ENCODE measurements at places on chromosomes 16 and 17. TPM values are rescaled to one million over a fixed set of nuclear protein-coding genes. Genes with fewer than 3 reads are reported as not detected.

The NHERF2 gene
- 23.4 TPM for total RNA-seq

The PRR11 gene
- 17.2 TPM for total RNA-seq

The PHKB gene
- total RNA-seq: 76.1 TPM

The MRC2 gene
- 52.7 TPM for total RNA-seq

The KRTAP2-2 gene
- not detected for total RNA-seq

The CDK12 gene
- total RNA-seq: 60.7 TPM

The SLFN11 gene
- total RNA-seq: 30.7 TPM

The C1QL1 gene
- 15.6 TPM for total RNA-seq

The EVI2B gene
- not detected for total RNA-seq

The SAP30BP gene
- total RNA-seq: 89.3 TPM

The LRRC37B gene
- 28.8 TPM for total RNA-seq

The PIPOX gene
- total RNA-seq: 3.1 TPM

The ASPA gene
- 0.33 TPM for total RNA-seq

The WNT9B gene
- 0.89 TPM for total RNA-seq

The CACNG4 gene
- total RNA-seq: 32.1 TPM

The TM4SF5 gene
- total RNA-seq: 5.3 TPM

The PIRT gene
- total RNA-seq: 0.38 TPM

The CCL3 gene
- not detected for total RNA-seq

The SNAI3 gene
- total RNA-seq: 0.79 TPM

The TELO2 gene
- 65.4 TPM for total RNA-seq

The CTU2 gene
- 27.1 TPM for total RNA-seq

The SMIM36 gene
- total RNA-seq: not detected

The SLC22A31 gene
- total RNA-seq: 5.3 TPM

All from type B pancreatic cell (in vitro differentiated cells).